ENCODE measurements at places on chromosomes 16 and 17.

GRCh38 chr16:5022521-5022920, 11.2 kb downstream of the NAGPA start:
- DNase-seq = no peak

GRCh38 chr17:78269955-78270381, 38.5 kb downstream of the TMEM235 start:
- DNase-seq = no peak

DNA sequence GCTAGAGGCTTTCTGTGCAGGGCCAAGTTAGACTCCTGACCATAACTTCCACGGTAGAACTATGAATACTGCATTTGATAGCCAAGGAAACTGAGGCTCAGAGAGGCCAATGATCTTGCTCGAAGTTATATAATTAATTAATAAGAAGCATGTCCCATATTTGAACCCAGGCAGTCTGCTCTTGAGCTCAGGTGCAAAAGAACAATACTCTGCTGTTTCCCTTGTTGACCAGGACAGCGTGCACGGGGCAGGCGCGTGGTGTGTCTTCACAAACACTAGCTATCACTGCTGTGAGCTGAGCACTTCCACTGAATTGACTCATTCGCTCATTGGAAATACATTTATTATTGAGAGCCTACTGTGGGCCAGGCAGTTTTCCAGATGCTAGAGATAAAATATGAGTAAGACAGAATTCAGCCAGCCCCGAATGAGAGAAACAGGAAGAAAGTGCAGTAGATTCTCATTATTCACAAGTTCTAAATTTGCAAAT, 1.6 kb downstream of the CHD9 start:
- DNase-seq = no peak

DNA sequence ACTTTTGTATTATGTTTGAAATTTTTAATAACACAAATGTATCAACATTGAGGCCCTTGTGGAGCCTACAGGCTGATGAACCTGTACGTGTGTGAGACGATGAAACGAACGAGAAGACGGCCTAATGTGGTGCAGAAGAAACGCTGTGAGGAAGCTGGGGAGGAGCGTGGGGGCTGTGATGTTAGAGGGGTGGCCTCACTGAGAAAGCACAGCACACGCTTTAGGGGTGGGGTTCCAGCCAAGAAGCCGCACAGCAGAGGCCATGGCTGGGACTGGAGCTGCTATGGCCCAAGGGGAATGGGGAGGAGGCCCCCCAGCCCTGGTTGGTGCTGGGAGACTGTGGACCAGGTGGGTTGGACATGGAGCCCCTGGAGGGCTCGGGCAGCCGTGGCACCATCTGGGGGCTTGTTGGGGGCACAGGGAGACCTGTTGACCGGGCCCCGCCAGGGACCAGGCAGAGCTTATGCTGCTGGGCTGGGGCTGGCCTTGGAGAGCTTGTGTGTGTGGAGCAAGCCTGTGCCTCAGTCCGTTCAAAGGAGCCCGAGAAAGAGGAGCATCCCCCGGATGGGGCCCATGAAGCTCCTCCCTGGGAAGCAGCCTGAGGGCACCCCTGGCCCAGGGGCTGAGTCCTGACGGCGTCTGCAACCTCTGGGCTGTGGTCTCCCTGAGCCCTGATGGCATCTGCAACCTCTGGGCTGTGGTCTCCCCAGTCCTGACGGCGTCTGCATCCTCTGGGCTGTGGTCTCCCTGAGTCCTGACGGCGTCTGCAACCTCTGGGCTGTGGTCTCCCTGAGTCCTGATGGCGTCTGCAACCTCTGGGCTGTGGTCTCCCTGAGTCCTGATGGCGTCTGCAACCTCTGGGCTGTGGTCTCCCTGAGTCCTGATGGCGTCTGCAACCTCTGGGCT, 44.7 kb downstream of the METRNL start:
- DNase-seq = no peak

GRCh38 chr16:81318711-81319110, 3.9 kb downstream of the GAN start:
- DNase-seq = no peak

Measured in globus pallidus (tissue), 1 donor.